ENCODE measurements at places on chromosomes 2 and 18.

DNA sequence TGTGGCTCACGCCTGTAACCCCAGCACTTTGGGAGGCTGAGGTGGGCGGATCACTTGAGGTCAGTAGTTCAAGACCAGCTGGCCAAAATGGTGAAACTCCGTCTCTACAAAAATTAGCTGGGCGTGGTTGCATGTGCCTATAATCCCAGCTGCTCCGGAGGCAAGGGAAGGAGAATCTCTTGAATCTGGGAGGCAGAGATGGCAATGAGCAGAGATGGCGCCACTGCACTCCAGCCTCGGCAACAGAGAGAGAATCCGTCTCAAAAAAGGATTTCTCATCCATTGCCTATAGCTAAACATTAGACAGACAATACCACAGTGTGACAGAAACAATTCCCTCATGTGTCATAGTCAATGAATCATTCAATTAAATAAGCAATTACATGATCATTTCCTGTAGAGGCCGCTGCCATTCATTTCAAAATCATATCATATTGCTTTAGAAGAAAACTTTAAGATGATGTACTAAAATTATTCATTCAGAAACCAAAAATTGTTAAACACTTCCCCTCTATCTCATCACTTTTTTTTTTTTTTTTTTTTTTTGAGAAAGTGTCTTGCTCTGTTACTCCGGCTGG lies 69.5 kb upstream of the TGIF1 start:
- DNase-seq = no peak
- no peaks in the 10 kb centered on the region for H3K27me3 ChIP-seq
- H3K4me3 ChIP-seq = no peak overlapping the region
- no peak overlapping the region for H3K27ac ChIP-seq
- peaks cover 5% of the 10 kb centered on the region for H3K4me1 ChIP-seq

- no peak overlapping the region for H3K27ac ChIP-seq
- H3K36me3 ChIP-seq = no peaks in the 10 kb centered on the region
- no peak overlapping the region for H3K4me3 ChIP-seq
- no peak for DNase-seq
- no peaks in the 10 kb centered on the region for H3K27me3 ChIP-seq
Measured at GRCh38 chr2:179703702-179704101, 157.7 kb downstream of the ZNF385B start.

DNA sequence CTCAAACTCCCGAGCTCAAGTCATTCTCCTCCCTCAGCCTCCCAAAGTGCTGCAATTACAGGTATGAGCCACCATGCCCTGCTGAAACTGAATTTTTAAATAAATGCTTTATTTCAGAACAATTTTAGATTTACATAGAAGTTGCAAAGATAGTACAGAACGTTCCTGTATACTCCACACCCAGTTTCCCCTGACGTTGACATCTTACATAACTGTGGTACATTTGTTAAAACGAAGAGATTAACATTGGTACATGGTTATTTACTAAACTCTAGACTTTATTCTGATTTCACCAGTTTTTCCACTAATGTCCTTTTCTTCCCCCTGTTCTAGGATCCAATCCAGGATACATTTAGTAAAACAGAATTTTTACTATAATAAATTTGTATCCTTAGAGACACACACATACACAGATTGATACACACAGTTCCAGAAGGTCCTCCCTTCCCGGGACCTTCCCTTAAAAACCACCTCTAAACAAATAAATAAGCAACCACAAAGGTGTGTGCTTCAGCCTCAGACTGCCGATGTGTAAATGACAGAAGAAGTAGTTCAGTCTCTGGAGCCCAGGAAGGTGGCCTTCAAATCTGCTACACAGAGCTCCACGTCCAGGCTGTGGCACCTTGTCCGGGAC lies 6.9 kb downstream of the NEU2 start:
- no peak overlapping the region for H3K27ac ChIP-seq
- no peaks in the 10 kb centered on the region for H3K27me3 ChIP-seq
- H3K36me3 ChIP-seq = no peaks in the 10 kb centered on the region
- no peak overlapping the region for H3K4me3 ChIP-seq
- DNase-seq = no peak
- H3K4me1 ChIP-seq = no peaks in the 10 kb centered on the region

GRCh38 chr18:60698901-60699300 lies 326.3 kb upstream of the MC4R start:
- H3K4me1 ChIP-seq = no peaks in the 10 kb centered on the region
- no peaks in the 10 kb centered on the region for H3K27me3 ChIP-seq
- no peak overlapping the region for H3K27ac ChIP-seq
- H3K36me3 ChIP-seq = no peaks in the 10 kb centered on the region
- H3K4me3 ChIP-seq = no peak overlapping the region

GRCh38 chr2:213862407-213863076 lies 548.3 kb upstream of the VWC2L start:
- no peaks in the 10 kb centered on the region for H3K27me3 ChIP-seq
- peak; percentile 5 for DNase-seq
- no peak overlapping the region for H3K4me3 ChIP-seq
- no peaks in the 10 kb centered on the region for H3K4me1 ChIP-seq
- peak overlapping the region; percentile 13 for H3K27ac ChIP-seq

DNA sequence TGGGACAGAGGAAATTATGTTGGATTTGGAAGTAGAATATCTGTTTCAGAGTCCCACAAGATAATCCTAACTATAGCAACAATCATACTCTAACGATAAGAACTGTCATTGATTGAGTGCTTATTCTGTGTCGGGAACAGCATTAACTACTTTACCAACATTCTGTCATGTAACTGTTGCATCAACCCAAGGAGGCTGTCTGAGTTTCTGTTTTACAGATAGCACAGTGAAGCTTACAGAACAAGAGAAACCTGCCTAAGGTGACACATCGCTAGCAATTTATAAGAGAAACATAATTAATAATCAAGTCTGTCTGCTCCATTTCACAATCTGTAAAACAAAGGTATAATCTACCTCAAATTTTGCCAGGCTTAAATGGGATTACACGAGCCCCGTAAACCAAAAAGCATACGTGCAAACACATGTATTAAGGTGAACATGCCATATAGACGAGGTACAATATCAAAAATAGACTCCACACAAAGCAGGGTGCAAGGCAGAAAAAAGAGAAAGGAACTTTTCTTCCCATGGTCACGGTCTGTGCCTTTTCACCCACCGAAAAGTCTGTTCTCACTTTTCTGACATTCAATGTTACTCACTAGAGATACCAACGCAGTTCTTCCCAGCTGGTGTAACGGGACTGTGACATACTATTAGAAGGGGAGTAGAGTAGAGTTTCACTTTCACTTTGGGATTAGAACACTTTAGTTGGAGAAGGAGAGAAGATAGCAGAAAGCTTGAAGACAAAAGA lies 37.2 kb upstream of the SLC8A1 start:
- DNase-seq = no peak
- H3K36me3 ChIP-seq = no peaks in the 10 kb centered on the region
- H3K27me3 ChIP-seq = no peaks in the 10 kb centered on the region
- H3K27ac ChIP-seq = no peak overlapping the region

- H3K27me3 ChIP-seq = no peaks in the 10 kb centered on the region
- DNase-seq = no peak
- H3K4me3 ChIP-seq = no peak overlapping the region
Measured at GRCh38 chr2:20095469-20095868, 44.0 kb upstream of the LAPTM4A start.

- no peaks in the 10 kb centered on the region for H3K4me1 ChIP-seq
- peak; percentile 43 for DNase-seq
- H3K36me3 ChIP-seq = no peaks in the 10 kb centered on the region
- H3K4me3 ChIP-seq = no peak overlapping the region
- H3K27ac ChIP-seq = no peak overlapping the region
Measured at GRCh38 chr18:63016270-63016669, 300.9 kb downstream of the PHLPP1 start.

- H3K36me3 ChIP-seq = no peaks in the 10 kb centered on the region
- H3K27ac ChIP-seq = peak overlapping the region; percentile 56
- H3K4me1 ChIP-seq = peaks cover 7% of the 10 kb centered on the region
Measured at GRCh38 chr2:25981596-25982272, 563 bp downstream of the KIF3C start.

GRCh38 chr2:233115121-233115520 lies 55.0 kb downstream of the INPP5D start:
- no peaks in the 10 kb centered on the region for H3K36me3 ChIP-seq
- no peak overlapping the region for H3K27ac ChIP-seq
- DNase-seq = no peak
- no peaks in the 10 kb centered on the region for H3K4me1 ChIP-seq
- no peaks in the 10 kb centered on the region for H3K27me3 ChIP-seq

DNA sequence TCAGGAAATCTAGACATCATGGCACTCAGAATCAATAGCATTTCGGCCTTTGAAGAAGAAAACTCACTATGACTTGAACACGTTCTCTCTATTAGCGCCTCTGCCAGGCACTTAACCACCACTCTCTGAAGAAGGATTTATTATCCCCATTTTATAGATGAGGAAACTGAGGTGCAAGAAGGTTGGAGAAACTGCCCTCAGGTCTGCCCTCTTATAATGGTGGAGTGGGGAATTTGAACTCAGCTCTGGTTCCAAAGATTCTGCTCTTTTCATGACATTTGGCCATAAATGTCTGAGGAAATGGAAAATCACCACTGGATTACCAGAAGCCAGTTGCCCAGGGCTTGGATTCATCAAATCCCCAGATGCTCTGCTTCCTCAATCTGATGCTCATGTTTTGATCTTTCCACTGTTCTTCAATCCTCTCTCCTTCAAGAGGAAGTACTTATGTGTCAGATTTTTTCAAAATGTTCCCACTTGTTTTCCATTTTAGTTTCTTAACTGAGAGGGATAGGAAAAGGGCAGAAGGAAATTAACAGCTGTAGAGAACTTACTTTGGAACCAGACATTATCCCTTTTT lies 68.1 kb downstream of the ANTXR1 start:
- H3K4me1 ChIP-seq = peaks cover 29% of the 10 kb centered on the region
- no peaks in the 10 kb centered on the region for H3K36me3 ChIP-seq
- no peak for DNase-seq
- no peaks in the 10 kb centered on the region for H3K27me3 ChIP-seq
- no peak overlapping the region for H3K4me3 ChIP-seq

DNA sequence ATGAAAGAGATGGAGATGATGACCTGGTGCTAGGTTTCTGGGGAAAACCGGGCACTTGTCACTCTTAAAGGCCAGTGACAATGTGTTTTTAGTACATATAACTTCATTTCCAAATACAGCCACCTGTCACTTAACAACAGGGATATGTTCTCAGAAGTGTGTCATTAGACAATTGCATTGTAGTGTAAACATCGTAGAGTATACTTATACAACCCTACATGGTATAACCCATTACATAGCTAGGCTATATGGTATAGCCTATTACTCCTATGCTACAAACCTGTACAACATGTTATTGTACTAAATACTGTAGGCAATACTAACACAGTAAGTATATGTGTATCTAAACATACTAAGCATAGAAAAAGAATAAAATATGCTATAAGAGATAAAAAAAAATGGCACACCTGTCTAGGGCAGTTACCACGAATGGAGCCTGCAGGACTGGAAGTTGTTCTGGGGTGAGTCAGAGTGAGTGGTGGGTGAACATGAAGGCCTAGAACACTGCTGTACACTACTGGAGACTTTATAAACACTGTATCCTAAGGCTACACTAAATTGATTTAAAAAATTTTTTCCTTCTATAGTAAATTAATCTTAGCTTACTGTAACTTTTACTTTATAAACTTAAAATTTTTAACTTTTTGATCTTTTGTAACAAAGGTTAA lies 123.2 kb downstream of the THADA start:
- H3K4me1 ChIP-seq = peaks cover 20% of the 10 kb centered on the region
- no peak for DNase-seq
- H3K4me3 ChIP-seq = no peak overlapping the region
- no peaks in the 10 kb centered on the region for H3K36me3 ChIP-seq

GRCh38 chr18:63189041-63189440 lies 130.5 kb downstream of the BCL2 start:
- no peaks in the 10 kb centered on the region for H3K36me3 ChIP-seq
- DNase-seq = no peak
- no peak overlapping the region for H3K4me3 ChIP-seq
- peaks cover 22% of the 10 kb centered on the region for H3K4me1 ChIP-seq
- H3K27ac ChIP-seq = no peak overlapping the region
- H3K27me3 ChIP-seq = no peaks in the 10 kb centered on the region

DNA sequence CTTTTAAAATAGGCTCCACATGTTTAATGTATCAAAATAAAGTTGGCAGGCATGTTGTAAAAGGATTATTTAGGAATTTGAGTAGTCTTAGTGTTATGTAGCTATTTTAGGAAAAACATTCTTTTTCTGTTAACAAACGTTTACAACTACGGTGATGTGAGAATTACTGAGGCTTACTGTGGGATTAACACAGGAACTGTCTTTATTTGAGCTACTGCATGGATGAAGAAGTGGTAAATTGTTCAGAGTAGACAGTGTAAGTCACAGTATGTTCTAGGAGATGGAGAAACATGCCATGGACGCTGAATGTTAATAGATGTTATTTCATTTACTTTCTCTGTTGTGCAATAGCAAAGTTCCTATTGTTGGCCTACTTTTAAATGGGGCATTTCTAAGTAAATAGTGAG lies 1.6 kb downstream of the PPM1B start:
- H3K27me3 ChIP-seq = no peaks in the 10 kb centered on the region
- H3K36me3 ChIP-seq = no peaks in the 10 kb centered on the region
- no peak for DNase-seq
